ENCODE measurements at places on chromosomes 6 and 20.

DNA sequence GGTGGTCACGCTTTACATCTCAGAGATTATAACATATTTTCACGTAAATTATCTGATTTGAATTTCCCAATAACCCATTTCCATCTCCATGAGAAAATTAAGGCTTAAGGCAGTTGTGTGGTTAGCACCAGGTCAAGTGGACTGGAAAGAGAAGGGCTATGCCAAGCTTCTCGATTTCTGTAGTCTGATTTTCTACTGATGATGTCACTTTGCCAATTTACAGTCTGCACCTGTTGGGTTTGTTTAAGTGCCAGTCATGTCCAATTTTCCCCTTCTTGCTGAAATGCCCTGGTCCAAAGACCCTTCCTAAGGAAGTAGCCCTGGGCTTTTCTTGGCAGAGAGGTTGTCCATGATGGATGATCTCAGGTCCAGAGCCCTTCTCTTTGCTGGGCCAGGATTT is 562.3 kb upstream of the BTBD3 start:
- DNase-seq = no peak

- DNase-seq = no peak
Measured at GRCh38 chr20:6075428-6076219, 21.8 kb upstream of the LRRN4 start.

DNA sequence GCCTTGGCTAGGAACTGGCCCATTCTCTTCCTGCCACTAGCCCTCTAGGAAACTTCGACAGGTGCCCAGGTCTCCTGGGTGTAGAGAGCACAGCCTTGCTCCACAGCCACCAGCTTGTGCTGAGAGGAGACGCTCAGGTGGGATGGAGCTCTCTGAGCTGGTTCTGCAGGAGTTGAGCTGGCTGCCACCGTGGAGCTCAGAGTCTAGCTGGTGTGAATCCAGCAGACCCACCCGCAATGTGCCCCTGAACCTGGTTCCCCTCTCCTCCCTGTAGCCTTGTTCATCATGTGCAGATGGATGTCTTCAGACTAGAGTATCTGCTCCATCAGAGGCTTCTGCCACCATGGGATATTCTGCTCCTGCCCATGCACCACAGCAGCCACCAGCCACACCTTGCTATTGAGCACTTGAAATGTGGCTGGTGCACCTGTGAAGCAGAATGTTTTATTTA is 222.5 kb downstream of the SYNDIG1 start:
- no peak for DNase-seq

GRCh38 chr6:36230371-36230770 is 33.8 kb downstream of the BRPF3 start:
- no peak for DNase-seq
